ENCODE measurements at places on chromosomes 13 and 19. TPM values are rescaled to one million over a fixed set of nuclear protein-coding genes. Genes with fewer than 3 reads are reported as not detected.

Gene ZNF329
- 17.0 TPM for total RNA-seq

Gene CD22
- 0.55 TPM for total RNA-seq

Gene ADAMTS10
- total RNA-seq, result 21.7 TPM

Gene TMC4
- total RNA-seq, result under 0.01 TPM

Gene IGFL1
- not detected for total RNA-seq

All from smooth muscle cell of the umbilical artery (primary cell).